ENCODE measurements at places on chromosomes 6 and 20. TPM values are rescaled to one million over a fixed set of nuclear protein-coding genes. Genes with fewer than 3 reads are reported as not detected.

The ISM1 gene
- total RNA-seq = 0.82 TPM

The RAET1E gene
- not detected for total RNA-seq

The SIM1 gene
- total RNA-seq = under 0.01 TPM

The LY6G6C gene
- total RNA-seq = not detected

The OXT gene
- not detected for total RNA-seq

The VSTM2L gene
- total RNA-seq = 8.6 TPM

The PSMA7 gene
- 307 TPM for total RNA-seq

The PACSIN1 gene
- 0.09 TPM for total RNA-seq

The LTA gene
- total RNA-seq = not detected

The FRK gene
- total RNA-seq = 1.2 TPM

The ALDH5A1 gene
- 4.5 TPM for total RNA-seq

The NKAIN4 gene
- 0.17 TPM for total RNA-seq

The GSTA3 gene
- not detected for total RNA-seq

The TOMM6 gene
- 126 TPM for total RNA-seq

The C20orf144 gene
- not detected for total RNA-seq

The POU5F1 gene
- total RNA-seq = not detected

The TSPYL1 gene
- total RNA-seq = 45.6 TPM

The TRAPPC3L gene
- total RNA-seq = not detected

The HLA-DOB gene
- 2.2 TPM for total RNA-seq

The SLPI gene
- 19.5 TPM for total RNA-seq

The ZSCAN26 gene
- total RNA-seq = 10.3 TPM

The BCAS1 gene
- 0.17 TPM for total RNA-seq

The KCNK17 gene
- not detected for total RNA-seq

The UBD gene
- not detected for total RNA-seq

The GATA5 gene
- 0.77 TPM for total RNA-seq

The HSPA1L gene
- 0.12 TPM for total RNA-seq

The SUMO4 gene
- not detected for total RNA-seq

The MYLK2 gene
- total RNA-seq = not detected

The TCEA2 gene
- total RNA-seq = 33.0 TPM

The DHX35 gene
- 5.6 TPM for total RNA-seq

The VSX1 gene
- not detected for total RNA-seq

The TRIM31 gene
- not detected for total RNA-seq

The SIGLEC1 gene
- total RNA-seq = not detected

The REM1 gene
- total RNA-seq = 4.1 TPM

The RIPPLY2 gene
- not detected for total RNA-seq
